ENCODE measurements at places on chromosomes 4 and X. TPM values are rescaled to one million over a fixed set of nuclear protein-coding genes. Genes with fewer than 3 reads are reported as not detected.

The TMSB15C gene
- total RNA-seq, result 1.3 TPM

The VCX2 gene
- not detected for total RNA-seq

The TRIML2 gene
- 126 TPM for total RNA-seq

The RTL9 gene
- not detected for total RNA-seq

The TSPAN6 gene
- 28.0 TPM for total RNA-seq

The PRDM8 gene
- total RNA-seq, result 0.53 TPM

The PDE5A gene
- 0.98 TPM for total RNA-seq

The CXCL8 gene
- total RNA-seq, result 254 TPM

The GPR50 gene
- total RNA-seq, result not detected

The FAM241A gene
- total RNA-seq, result 29.8 TPM

The NLGN4X gene
- total RNA-seq, result 0.13 TPM

The OCRL gene
- total RNA-seq, result 9.3 TPM

The SCOC gene
- total RNA-seq, result 57.8 TPM

The FSTL5 gene
- total RNA-seq, result not detected

The CD38 gene
- total RNA-seq, result 4.5 TPM

The GABRQ gene
- 0.13 TPM for total RNA-seq

The ADH1C gene
- total RNA-seq, result not detected

The POF1B gene
- total RNA-seq, result 0.84 TPM

The HSD17B13 gene
- total RNA-seq, result 0.05 TPM

The ELF4 gene
- total RNA-seq, result 19.5 TPM

The HMX1 gene
- not detected for total RNA-seq

The S100G gene
- not detected for total RNA-seq

The TBX22 gene
- total RNA-seq, result not detected

The ITM2A gene
- total RNA-seq, result 247 TPM

The NUDT6 gene
- total RNA-seq, result 4.6 TPM

The GPC3 gene
- total RNA-seq, result not detected

The SMIM31 gene
- total RNA-seq, result not detected

The TRIM60 gene
- not detected for total RNA-seq

The SLC34A2 gene
- total RNA-seq, result not detected

The TSC22D3 gene
- 9.5 TPM for total RNA-seq

The NHS gene
- under 0.01 TPM for total RNA-seq

The TEX11 gene
- total RNA-seq, result not detected

The SYTL5 gene
- 0.05 TPM for total RNA-seq

The STS gene
- 9.4 TPM for total RNA-seq

The L1CAM gene
- 0.05 TPM for total RNA-seq

The UTP3 gene
- total RNA-seq, result 19.9 TPM

The ZNF157 gene
- not detected for total RNA-seq

The CWH43 gene
- total RNA-seq, result not detected

The CLDN2 gene
- total RNA-seq, result not detected

The C4orf54 gene
- total RNA-seq, result under 0.01 TPM

The CPXCR1 gene
- total RNA-seq, result not detected
